PC-9 (cell line): ENCODE measurements at places on chromosomes 11 and 22. TPM values are rescaled to one million over a fixed set of nuclear protein-coding genes. Genes with fewer than 3 reads are reported as not detected.

DNA sequence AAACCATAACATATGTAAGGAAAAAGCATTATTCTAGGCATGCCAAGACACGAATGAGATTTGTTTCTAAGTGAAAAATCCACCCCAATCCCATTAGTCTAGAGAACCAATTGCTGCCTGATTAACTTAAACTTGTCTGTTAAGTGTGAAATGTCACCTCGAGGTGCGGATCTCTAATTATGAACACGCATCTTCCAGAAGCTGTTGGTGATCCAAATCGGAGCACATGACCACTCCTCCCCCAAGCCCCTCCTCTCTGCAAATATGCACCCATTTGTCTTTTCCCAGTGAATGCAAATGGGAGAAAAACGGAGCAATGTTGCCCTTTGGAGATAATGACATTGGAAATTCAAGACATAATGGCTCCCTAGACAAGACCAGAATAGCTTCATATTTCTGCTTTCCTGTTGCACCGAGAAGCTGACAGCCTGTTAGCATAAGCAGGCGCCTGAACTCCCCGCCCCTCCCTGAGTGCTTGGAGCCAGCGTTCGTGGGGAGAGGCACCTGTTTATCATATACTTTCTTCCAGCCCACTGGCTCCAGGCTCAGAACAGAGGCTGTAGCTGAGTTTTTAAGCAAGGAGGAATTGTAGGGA is 6.0 kb upstream of the FXYD6 start:
- H3K27ac ChIP-seq = no peak overlapping the region
- no peak for DNase-seq
- peaks cover 73% of the 10 kb centered on the region for H3K27me3 ChIP-seq
- no peaks in the 10 kb centered on the region for H3K4me1 ChIP-seq
- H3K4me3 ChIP-seq = no peak overlapping the region

Gene NLRP10
- 0.96 and 1.6 TPM in 2 replicates for total RNA-seq

DNA sequence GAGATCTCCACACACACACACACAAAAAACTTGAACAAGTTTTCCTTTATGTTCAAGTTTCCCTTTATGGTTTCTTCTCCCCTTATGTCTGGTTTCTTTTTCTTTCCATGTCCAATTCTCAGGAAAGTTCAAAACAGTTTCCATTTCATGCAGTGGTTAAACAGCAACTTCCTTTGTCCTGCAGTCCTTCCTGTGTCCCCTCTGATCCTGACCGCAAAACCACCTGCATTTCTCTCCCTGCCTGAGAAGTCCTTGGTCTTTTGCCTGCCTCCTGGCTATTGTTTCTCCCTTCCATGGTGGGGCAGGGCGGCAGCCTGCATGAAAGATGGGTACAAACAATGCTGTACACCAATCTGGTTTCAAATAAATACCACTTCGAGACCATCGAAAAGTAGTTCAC is 58.3 kb upstream of the SORL1 start:
- no peak for DNase-seq
- H3K4me1 ChIP-seq = no peaks in the 10 kb centered on the region
- H3K36me3 ChIP-seq = no peaks in the 10 kb centered on the region
- peaks cover 80% of the 10 kb centered on the region for H3K27me3 ChIP-seq
- H3K27ac ChIP-seq = no peak overlapping the region
- H3K4me3 ChIP-seq = no peak overlapping the region

Gene MMP11
- 2.4 and 3.6 TPM in 2 replicates for total RNA-seq

DNA sequence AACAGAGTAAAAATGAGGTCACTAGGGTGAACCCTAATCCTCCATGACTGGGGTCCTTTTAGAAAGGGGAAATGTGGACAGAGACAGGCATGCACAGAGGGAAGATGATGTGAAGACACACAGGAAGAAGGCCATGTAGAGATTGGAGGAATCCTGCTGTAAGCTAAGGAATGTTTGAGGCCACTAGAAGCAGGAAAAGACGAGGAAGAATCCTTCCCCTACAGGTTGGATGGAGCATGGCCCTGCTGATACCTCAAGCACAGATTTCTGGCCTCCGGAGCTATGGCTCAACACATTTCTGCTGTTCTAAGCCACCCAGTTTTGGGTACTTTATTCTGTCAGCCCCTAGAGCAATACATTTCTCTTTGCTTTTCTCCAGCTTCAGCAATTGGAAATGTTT is 486.9 kb downstream of the MIAT start:
- no peaks in the 10 kb centered on the region for H3K36me3 ChIP-seq
- H3K4me1 ChIP-seq = peaks cover 8% of the 10 kb centered on the region; the same call in 1 of the 2 replicates
- no peaks in the 10 kb centered on the region for H3K27me3 ChIP-seq
- DNase-seq = no peak

- no peaks in the 10 kb centered on the region for H3K27me3 ChIP-seq
- H3K36me3 ChIP-seq = no peaks in the 10 kb centered on the region
- no peaks in the 10 kb centered on the region for H3K4me1 ChIP-seq
- H3K27ac ChIP-seq = no peak overlapping the region
- no peak for DNase-seq
Measured at GRCh38 chr22:28222571-28222970, 303.5 kb upstream of the PITPNB start.

Gene NLRP6
- total RNA-seq = 0.33 TPM in 1 of 2 replicates, not detected in the other

DNA sequence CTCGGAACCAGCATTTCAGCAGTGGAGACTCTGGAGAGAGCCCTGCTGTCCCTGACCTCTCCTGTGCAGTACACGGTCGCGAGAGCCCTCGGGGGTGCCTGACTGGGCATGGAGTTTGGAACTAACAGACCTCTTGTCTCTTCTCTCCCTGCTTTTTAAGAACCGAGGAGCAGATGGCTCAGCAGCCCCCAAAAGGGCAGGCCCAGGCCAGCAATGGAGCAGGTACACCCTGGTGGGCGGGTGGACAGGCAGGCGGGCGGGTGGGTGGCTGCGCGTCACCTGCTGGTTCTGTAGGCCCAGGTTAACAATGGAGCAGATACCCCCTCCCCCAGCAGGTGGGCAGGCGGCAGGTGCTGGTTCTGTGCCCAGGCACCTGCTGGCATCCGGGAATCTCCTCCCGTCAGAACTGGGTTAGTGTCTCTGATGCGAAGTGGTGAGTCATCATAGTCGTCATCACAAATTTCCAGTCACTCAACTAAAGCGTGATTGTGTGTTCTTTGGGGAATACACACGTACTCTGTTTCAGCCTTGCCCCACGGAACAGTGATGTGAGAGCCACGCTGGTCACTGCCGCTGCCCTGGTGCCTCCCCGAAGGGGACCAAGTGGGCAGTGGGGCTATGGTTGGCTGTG is 41.1 kb downstream of the GRAMD4 start:
- H3K27ac ChIP-seq = no peak overlapping the region
- no peaks in the 10 kb centered on the region for H3K27me3 ChIP-seq
- peak; percentile 39 for DNase-seq
- H3K4me1 ChIP-seq = no peaks in the 10 kb centered on the region
- H3K4me3 ChIP-seq = no peak overlapping the region

DNA sequence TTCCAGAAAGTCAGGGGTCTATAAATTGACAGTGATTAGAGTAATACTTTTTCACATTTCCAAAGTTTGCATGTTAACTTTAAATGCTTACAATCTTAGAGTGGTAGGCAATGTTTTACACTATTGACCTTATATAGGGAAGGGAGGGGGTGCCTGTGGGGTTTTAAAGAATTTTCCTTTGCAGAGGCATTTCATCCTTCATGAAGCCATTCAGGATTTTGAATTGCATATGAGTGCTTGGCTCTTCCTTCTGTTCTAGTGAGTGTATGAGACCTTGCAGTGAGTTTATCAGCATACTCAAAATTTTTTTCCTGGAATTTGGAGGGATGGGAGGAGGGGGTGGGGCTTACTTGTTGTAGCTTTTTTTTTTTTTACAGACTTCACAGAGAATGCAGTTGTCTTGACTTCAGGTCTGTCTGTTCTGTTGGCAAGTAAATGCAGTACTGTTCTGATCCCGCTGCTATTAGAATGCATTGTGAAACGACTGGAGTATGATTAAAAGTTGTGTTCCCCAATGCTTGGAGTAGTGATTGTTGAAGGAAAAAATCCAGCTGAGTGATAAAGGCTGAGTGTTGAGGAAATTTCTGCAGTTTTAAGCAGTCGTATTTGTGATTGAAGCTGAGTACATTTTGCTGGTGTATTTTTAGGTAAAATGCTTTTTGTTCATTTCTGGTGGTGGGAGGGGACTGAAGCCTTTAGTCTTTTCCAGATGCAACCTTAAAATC is 5.3 kb downstream of the MALAT1 start:
- peaks cover 66% of the 10 kb centered on the region for H3K36me3 ChIP-seq
- peaks cover 56% of the 10 kb centered on the region for H3K4me1 ChIP-seq
- no peak for DNase-seq
- peak overlapping the region; percentile 99 for H3K4me3 ChIP-seq
- no peaks in the 10 kb centered on the region for H3K27me3 ChIP-seq

GRCh38 chr11:958101-958500 is 32.4 kb downstream of the AP2A2 start:
- no peak overlapping the region for H3K27ac ChIP-seq
- H3K36me3 ChIP-seq = no peaks in the 10 kb centered on the region; the same call in 1 of the 2 replicates
- H3K27me3 ChIP-seq = no peaks in the 10 kb centered on the region
- H3K4me1 ChIP-seq = peaks cover 26% of the 10 kb centered on the region

- H3K36me3 ChIP-seq = peaks cover 21% of the 10 kb centered on the region
- no peaks in the 10 kb centered on the region for H3K27me3 ChIP-seq
- peaks cover 46% of the 10 kb centered on the region for H3K4me1 ChIP-seq
Measured at GRCh38 chr22:38273135-38273826, 471 bp upstream of the TMEM184B start.

DNA sequence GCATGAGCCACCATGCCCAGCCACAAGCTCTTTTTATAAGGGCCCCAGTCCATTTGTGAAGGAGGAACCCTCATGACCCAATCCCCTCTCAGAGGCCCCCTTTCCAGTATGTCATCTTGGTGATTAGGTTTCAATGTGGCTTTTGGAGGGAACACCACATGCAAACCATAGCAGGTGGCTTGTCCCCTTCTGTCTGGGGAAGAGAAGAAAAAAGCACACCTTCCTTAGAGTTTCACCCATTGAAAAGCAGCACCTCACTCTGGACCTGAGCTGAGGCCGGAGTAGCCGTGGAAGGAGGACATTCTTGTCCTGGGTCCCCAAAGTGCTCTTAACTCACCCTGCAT is 25.4 kb downstream of the NEAT1 start:
- H3K4me3 ChIP-seq = no peak overlapping the region
- DNase-seq = peak; percentile 18
- H3K4me1 ChIP-seq = peaks cover 7% of the 10 kb centered on the region
- no peaks in the 10 kb centered on the region for H3K27me3 ChIP-seq
- H3K27ac ChIP-seq = no peak overlapping the region

- H3K27ac ChIP-seq = no peak overlapping the region
- no peaks in the 10 kb centered on the region for H3K4me1 ChIP-seq
- no peak overlapping the region for H3K4me3 ChIP-seq
- DNase-seq = no peak
- H3K36me3 ChIP-seq = no peaks in the 10 kb centered on the region
- H3K27me3 ChIP-seq = peaks cover 47% of the 10 kb centered on the region
Measured at GRCh38 chr11:120538707-120539106, 27.2 kb downstream of the GRIK4 start.
